ENCODE measurements at places on chromosomes 4 and X.

- no peak for DNase-seq
These were observed 63.3 kb downstream of the PTPN13 start for GRCh38 chr4:86657382-86657781.

DNA sequence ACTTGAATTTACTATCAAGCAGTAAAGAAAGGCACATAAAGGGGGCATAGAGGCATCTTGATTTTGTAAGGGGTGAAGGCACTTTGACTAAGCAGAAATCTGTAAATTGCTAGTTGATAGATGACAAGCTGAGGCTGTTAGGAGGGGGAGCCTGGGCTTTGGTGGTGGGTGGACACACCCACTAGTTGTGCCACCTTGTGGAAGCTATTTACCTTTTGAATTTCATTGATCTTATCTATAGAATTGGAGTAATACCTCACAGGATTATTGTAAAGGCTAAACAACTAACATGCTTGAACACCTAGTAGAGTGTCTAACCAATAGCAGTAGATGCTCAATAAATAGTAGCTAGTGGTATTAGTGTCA, 142.8 kb upstream of the KCNIP4 start:
- DNase-seq, result no peak

GRCh38 chrX:18252644-18253359, 32.1 kb upstream of the BEND2 start:
- no peak for DNase-seq

GRCh38 chrX:153875391-153876111, 10.4 kb downstream of the L1CAM start:
- no peak for DNase-seq

- no peak for DNase-seq
These were observed 35.9 kb downstream of the ETDC start for GRCh38 chrX:135345107-135345589.

DNA sequence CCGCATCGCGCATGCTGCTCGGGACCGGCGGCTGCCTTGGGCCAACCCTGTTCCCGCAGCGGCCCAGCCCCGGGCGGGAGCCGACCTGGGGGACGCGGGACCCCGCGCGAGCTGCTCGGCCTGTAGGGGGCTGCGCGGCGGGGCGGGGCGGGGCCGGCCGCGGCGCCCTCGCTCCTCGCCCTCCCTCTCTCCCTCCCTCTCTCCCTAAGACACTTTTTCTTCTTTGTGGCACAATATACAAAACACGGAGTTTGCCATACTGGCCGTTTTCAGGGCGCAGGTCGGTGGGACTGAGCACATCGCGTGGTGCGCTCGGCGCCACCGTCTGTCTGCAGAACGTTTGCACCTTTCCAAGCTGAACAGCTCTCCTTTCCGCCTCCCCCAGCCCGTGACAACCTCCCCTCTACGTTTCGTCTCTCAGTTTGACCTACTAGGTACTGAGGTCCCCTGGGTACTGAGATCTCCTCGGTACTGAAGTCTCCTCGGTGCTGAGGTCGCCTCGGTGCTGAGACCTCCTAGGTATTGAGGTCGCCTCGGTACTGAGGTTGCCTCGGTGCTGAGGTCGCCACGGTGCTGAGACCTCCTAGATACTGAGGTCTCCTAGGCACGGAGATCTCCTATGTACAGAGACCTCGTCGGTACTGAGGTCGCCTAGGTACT, 261.1 kb upstream of the PLCXD1 start:
- DNase-seq, result peak; percentile 82

DNA sequence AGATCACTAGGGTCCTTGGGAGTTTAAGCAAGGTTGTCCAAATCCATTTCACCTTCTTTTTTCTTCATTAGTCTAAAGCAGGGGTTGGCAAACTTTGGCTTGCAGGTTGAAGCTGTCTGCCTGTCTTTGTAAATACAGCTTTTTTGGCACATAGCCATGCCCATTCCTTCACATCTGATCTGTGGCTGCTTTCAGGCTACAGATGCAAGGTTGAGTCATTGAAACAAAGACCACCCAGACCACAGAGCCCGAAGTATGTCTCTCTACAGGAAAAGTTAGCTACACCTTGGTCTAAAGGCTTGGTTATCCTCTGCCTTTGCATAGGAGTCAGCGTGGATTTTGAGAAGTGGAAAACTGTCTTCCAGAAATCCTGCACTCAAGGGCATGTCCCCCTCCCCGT, 238.1 kb upstream of the STS start:
- no peak for DNase-seq

- DNase-seq, result peak; percentile 91
These were observed 158.7 kb downstream of the SPRY1 start for GRCh38 chr4:123555233-123555806.

DNA sequence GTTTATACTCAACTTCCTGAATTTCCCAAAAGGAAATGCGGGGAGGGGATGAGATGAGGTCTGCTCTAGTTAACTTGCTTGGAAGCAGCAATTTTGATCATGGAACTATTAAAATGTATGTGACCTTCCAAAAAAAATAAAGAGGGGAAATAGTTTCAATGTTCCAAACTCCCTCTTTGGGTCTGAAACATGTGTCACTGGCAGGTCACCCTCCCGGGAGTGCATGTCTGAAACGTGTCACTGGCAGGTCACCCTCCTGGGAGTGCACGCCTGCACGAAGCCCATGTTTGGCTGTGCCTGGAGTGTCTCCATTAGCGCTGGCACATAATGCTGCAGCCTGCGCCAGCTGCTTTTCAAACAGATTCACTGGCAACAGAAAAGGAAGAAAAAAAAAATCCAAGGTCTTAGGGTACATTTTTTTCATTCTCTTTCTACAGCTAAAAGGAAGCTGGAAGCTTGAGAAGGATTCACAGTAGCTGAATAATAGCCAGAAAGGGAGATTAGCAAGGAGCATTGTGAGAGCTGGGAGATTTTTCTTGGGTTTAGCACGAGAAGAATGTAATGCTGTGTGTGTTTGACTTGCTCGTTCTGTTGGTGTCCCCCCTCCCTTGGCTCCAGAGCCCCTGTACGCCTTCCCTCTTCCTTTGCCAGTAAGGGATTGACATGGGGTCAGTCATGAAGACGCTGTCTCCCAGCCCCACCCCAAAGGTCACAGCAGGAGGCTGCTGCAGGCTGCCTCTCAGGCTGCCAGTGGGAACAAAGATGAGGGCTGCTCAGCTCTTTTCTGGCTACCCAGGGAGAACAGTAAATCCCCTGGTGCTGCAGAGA, 39.2 kb upstream of the TLR3 start:
- DNase-seq, result no peak

- DNase-seq, result no peak
These were observed 109.7 kb downstream of the NKX6-1 start for GRCh38 chr4:84389406-84389805.

GRCh38 chr4:13129095-13129494, 355.0 kb downstream of the RAB28 start:
- DNase-seq, result no peak

- DNase-seq, result no peak
These were observed 300.2 kb downstream of the PCDH7 start for GRCh38 chr4:31020363-31020762.

DNA sequence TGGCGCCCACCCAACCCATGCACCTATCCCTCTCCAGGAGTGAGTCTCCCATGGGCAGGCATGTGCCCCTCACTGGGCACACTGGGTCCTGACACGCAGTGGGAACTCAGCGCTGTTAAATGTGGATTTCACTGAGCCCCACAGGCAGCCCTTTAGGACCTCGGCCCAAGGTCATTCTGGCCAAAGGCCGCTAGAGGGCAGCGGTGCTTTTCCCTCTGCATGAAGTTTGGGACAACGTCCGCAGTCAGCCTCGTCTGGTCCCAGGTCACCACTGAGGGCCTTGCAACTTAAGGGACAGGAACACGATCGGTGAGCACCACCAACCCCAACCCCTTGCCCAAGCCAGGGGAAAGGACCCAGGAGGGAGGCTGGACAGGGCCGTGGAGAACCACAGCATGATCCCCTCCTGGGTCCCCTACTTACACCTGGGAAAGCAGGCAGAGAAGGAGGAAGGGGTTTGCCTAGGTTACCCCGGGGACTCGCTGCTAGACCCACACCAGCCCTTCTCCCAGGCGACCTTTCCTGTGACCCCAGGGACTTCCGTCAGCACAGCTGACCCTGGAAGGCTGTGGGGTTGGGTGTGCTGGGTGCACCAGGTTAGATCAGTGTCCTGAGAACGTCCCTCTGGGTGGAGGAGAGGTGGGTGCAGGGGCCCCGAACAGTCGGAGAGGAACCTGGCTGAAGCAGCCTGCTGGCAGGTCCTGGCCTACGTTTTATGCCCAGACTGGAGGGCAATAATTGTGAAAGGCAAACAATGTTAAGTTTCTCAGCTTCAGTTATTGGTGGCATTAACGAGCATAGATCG, 24.0 kb downstream of the CYTL1 start:
- DNase-seq, result no peak

- DNase-seq, result no peak
These were observed 37.6 kb downstream of the DCLK2 start for GRCh38 chr4:150115851-150116250.

DNA sequence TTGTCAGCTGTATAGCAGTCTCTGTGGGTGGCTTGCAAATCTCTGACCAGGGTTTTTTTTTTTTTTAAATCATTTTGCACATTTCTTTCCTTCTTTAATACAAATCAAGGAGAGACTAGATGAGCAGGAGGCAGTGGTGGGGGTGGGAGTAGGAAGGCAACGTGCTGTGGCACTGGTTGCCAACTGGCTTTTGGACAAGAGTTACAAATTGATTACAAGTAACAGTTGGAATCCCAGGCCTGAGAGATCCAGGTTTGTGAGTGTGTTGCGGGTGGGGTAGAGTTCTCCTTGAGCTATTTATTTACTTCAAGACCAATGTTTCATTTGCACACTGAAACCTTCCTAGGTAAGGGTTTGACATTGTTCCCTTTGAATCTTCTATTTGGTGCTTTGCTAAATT, 325.3 kb downstream of the AFF2 start:
- no peak for DNase-seq

GRCh38 chr4:71187404-71188155, 151.2 kb upstream of the SLC4A4 start:
- DNase-seq, result no peak

DNA sequence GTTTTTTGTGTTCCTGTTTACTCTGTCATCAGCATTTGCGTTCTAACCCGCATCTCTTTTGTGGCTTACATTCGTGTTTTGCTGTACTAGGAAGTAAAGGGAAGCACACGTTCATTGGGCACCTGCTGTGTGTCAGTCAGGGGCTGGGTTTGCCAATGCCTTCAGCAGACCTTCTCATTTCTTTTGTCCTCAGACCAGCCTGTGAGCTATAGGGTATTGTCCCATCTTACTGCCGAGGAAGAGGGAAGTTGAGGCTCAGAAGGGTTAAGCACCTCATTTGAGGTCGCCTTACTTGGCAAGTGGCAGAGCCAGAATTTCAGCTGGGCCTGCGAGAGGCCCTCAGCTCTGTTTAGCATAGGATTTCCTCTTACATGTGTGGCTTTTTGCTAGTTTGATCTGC, 8.7 kb downstream of the TBC1D14 start:
- no peak for DNase-seq

DNA sequence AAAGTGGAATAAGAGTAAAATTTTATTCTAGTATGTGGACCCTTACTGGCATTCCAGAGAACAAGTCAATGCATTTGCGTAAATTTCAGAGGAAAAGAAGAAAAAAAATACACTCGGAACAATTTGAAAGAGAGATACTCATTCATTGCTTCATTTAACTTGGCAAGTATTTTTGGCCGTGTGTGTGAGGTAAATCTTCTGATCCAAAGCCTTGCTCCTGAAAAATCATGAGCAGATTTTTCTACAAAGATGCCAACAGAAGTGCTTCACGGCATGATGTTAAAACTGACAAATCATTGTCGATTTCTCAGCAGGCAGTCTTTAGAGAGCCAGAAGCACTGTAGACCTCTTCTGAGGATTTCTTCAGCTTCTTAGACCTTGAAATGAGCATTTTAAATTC, 194.0 kb downstream of the COX18 start:
- DNase-seq, result no peak

- DNase-seq, result no peak
These were observed 112.9 kb downstream of the CPZ start for GRCh38 chr4:8705161-8706145.

- no peak for DNase-seq
These were observed 372.9 kb downstream of the KLHL13 start for GRCh38 chrX:117743469-117744251.

DNA sequence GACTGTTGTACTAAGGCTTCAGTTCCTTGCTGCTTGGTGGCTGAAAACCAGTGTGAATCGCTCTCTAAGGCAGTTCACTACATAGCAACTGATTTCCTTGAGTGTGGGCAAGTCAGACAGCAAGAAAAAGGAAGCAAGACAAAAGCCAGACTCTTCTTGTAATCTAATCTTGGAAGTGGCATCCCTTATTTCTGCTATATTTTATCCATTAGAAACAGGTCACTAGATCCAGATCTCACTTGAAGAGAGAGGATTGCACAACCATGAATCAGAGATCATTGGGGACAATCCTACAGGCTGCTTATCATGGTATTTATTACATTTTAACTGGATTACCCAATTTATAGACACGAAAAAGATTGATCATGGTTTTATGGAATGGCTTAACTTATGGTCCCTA, 684.5 kb downstream of the GRID2 start:
- no peak for DNase-seq

Data from vagina (tissue), 2 donors.